ENCODE measurements at places on chromosomes 13 and 19. TPM values are rescaled to one million over a fixed set of nuclear protein-coding genes. Genes with fewer than 3 reads are reported as not detected.

Gene CTXN1
- 24.3 TPM for total RNA-seq

DNA sequence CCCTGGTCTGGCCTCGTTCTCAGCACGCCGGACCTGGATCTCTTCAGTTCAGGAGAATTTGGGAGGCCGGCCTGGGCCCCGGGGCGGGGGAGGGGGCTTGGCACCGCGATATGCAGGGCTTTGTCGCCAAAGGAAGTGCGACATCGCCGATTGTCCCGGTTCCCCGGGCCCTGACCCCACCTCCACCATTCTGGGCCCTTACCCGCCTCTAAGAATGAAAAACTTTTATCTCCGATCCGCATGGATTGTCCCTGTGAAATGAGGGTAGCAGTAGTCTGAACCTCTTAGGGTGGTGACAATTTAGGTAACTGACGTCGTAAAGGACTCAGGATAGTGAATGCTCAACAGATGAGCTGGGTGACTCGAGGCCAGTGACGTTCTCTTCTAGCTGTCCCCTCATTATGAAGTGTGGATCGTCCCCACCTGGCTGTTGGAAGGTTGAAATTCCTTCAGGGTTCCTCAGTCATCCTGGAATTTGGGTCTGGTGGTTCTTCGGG, 650 bp downstream of the DDA1 start:
- no peak for DNase-seq

DNA sequence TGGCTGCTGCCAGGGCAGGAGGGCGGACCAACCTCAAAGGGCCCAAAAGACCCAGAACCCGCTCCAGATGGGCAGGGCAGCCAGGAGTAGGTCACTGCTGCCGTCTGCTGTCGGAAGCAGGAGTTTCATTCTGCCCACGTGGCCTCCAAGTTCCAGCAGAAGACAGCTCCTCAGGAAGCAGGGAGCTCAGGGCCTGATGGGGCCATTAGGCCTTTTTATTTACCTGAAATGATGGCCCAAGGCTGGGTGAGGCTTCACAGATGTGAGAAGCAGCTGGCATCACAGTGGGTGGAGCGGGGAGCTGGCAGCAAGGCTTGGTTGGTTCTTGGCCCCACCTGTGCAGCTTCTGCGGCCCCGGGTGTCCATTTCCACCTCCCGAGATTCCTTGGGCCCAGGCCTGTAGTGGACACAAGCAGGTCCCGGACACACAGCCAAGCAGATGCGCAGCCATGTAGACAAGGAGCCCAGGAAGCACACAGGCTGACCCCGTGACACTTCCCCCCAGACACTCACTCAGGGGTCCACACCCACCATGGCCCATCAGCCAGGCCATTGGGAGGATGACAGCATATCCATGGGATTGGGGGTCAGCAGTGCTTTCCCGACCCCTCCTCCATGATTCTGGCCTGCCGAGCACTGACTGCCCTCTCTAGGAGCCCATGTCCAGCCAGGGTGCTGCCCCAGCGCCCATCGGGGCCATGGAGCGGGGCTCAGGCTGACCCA, 26.4 kb downstream of the C13orf46 start:
- DNase-seq, result no peak

GRCh38 chr19:42074513-42075363, 1.2 kb upstream of the ZNF574 start:
- no peak for DNase-seq

GRCh38 chr13:24630851-24631620, 49.2 kb upstream of the ATP12A start:
- peak; percentile 5 for DNase-seq

- DNase-seq, result no peak
Observed at GRCh38 chr13:59356607-59357006, 807.1 kb downstream of the DIAPH3 start.

Gene ITM2B
- total RNA-seq, result 160 TPM

DNA sequence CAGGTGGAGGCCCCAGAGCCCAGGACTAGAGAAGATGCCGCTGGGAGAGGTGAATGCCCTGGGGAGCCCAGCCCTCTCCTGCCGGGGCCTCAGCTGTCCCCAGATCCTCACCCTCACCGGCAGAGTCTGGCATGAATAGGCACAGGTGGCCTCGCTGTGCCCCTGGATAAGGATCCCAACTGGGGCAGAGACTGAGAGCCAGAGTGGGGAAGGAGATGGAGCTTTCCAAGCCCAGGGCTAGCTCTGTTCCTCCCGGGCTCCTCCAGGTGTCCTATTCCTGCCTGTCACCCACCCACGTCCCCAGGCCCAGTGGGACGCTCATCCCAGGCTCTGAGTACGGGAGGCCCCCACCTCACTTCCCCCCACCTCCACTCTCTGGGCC, 16.5 kb downstream of the PRR36 start:
- no peak for DNase-seq

Gene PRTN3
- 0.14 TPM for total RNA-seq

GRCh38 chr19:30233375-30233774, 138.8 kb upstream of the ZNF536 start:
- no peak for DNase-seq

- DNase-seq, result no peak
Observed at GRCh38 chr13:41426047-41426446, 31.3 kb upstream of the RGCC start.

Gene ATXN8OS
- not detected for total RNA-seq

DNA sequence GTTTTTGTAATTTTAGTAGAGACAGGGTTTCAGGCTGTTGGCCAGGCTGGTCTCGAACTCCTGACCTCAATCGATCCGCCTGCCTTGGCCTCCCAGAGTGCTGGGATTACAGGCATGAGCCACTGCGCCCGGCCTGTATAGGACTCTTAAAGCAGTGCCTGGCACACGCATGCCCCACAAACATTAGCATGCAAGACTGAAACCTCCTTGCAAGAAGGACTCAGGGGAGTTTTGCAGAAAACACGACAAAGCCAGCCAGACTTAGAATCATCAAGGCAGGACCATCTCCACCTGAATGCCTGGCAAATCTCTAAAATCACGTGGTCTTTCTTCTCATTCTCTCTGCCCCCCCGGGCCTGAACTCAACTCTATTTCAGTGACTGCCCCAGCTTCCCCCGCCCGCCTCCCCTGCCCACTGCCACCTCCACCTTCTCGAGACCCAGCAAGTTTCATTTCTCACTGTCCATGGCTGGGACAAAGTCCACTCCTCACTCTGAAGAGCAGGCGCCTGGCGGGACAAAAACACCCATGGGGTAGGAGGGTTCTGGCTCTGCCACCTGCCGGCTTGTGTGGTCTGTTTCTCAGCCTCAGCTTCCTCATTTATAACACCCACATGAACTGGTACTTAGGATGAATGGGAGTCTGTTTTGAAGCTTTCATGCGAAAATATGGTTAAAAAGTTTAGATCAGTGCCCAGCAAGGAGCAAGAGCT, 2.4 kb downstream of the TICAM1 start:
- no peak for DNase-seq

Gene BCL2L12
- 21.8 TPM for total RNA-seq

GRCh38 chr19:10430505-10431253, 10.3 kb downstream of the PDE4A start:
- no peak for DNase-seq

GRCh38 chr19:23318143-23318542, 67.9 kb upstream of the ZNF724 start:
- no peak for DNase-seq

DNA sequence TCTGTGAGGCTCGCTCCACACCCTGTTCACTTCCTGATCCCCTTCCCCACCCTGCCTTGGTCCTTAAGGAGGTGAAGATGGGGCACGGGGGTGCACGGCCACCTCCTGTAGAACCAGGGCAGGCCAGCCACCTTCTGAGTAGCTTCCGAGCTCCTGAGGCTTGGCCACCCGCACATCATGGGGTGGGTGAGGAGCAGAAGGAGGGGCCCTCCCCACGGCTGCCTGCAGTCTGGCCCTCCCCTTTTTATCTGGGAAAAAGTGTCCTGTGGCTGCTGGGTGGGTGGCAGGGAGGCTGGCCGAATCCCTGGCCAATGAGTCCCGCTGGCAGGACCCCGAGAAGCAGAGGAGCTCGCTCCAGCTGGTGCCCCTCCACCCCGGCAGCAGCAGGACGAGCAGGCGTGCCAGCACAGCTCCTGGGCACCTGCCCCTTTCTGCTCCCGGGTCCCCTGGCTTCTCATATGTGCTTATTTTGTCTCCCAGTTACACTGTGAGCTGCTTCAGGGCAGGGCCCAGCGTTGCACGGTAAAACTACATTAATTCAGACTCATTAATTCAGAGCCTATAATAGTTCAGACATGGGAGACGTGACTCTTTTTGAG, 135.0 kb downstream of the KDM4B start:
- no peak for DNase-seq

DNA sequence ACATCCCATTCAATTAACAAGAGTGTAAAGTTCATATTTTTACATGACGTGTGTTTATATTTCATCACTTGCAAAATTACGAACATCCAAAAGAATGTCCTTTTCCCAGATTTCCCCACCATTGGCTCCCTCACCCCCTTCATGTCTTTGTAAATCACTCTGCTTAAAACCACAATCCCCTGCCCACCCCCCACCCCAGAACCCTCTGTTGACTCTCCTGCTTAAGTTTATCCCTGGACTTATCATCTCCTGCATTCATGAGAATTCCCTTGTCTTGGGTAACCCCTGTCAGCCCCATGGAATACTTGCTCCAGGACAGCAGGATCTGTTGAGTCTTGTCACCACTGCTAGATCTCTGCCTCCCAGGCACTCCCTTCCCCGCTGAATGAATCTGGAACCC, 109.9 kb downstream of the COL4A1 start:
- no peak for DNase-seq

DNA sequence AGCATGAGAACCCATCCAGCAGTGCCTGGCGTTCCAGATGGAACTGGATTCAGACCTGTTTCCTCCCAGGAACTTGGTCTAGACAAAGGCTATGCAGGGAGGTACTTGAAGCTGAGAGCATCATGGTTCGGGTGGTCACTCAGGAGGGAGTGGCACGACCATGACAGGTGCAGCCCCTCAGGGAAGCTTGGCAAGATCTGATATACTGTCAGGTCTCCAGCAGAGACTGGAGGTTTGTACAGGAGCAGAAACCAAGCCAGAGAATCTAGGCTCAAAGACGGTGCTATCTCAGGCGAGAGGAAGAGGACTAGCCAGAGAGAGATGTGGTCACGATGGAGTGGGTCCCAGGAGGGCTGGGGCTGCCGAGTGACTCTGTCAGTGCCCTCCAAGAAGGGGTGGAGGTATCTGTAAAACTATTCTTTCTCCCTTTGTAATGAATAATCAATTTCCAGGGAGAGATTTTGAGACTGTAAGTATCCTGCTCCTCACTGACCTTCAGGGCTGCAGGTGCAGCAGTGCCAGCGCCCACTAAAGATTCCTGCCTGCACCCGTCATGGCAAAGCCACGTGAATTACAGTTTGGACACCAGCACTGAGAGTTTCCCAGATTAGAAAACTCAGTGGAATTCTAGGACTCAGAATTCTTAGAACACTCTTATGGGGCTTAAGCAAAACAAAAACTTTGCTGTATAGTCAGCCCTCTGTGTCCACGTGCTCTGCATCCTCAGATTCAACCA, 10.2 kb upstream of the DCUN1D2 start:
- DNase-seq, result no peak

DNA sequence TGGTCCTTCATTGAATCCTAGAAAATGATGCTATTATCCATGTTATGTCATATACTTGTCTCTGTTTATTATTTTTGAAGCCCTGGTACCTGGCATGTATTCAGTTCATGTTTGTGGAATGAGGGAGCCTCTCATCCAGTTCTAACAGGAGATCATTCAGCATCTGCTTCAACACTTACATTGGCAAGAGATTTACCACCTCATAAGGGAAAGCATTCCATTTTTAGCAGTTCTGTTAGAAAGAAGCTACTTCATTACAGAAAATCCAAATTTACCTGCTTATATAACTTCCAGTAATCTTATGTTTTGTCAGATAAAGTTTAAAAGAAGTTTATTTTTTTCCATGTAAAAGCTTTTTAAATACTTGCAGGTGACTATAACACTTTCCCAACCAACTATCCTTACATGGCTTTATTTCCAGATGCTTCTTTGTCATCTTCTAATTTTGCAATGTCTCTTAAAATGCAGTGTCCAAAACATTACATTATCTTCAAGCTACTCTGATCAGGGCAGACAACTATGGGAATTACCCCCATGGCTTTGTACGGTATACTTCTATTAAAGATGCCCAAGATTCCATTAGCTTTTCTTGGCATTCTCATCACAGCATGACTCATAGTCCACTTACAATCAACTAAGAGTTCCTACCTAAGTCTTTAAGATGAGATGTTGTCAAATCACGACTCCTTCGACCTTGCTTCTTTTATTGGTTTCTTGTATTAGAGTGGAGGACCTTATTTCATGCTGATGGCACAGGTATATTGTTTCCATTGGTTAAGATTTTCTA, 262.1 kb downstream of the PCDH9 start:
- DNase-seq, result no peak

GRCh38 chr19:35928507-35928906, 7.7 kb upstream of the LRFN3 start:
- no peak for DNase-seq

- DNase-seq, result peak; percentile 57
Observed at GRCh38 chr13:76903544-76904162, 17.4 kb upstream of the KCTD12 start.

Gene PRDX2
- not detected for total RNA-seq

DNA sequence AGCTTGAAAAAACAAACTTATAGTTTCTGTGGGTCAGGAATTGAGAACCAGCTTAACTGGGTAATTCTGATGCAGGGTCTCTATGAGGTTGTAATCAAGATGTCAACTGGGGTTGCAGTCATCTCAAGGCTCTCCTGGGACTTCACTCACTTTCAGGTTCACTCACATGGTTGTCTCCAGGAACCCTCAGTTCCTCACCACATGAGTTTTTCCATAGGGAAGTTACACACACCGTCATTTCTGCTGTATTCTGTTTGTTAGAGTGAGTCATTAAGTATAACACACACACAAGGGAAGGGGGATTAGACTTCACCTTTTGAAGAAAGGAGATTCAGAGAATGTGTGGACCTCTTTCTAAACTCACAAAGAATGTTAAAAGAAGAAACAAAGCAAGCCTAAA, 34.9 kb upstream of the MLNR start:
- no peak for DNase-seq

- no peak for DNase-seq
Observed at GRCh38 chr13:60765700-60766411, 368.8 kb downstream of the TDRD3 start.

DNA sequence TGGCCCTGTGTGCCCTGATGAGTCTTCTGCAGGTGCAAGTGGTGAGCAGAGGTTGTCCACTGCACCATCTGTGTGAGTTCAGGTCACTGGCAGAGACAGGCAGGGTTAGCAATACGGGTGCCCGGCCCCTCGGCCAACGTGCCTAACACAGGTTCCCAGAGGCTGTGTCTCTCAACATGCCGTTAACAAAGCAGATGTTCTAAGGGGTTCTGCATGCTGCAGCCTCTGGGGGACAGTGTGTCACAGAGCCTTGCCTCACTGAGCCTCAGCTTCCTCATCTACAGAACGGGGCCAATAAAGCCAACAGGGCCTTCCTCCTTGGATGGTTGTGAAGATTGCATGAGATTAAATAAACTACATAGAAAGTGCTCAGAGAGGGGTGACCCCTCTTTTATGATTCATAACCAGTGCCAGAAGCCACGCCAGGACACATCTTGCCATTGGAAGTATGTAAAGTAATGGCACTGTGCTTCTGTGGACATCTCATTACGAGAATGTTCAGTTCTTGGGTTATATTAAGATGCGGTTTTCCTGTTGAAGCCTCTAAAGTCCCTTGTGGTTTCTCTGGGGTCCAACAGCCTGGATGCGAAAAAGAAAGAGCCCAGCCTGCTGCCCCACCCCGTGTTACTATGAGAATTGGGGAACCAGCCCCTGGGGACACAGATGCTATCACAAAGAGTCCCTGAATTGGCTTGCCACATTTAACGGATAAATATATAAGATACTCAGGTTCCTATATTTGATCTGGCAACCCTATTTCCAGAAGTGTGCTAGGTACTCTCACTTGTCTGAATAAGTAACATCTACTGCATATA, 11.2 kb upstream of the ARHGEF18 start:
- no peak for DNase-seq

GRCh38 chr13:99477493-99477892, 23.8 kb upstream of the TM9SF2 start:
- DNase-seq, result no peak
